Activated T-helper 2 cell treated with anti-CD3 and anti-CD28 coated beads, Interferon-gamma antibody, Interleukin-2, Interleukin-4, amounts not matched to agents 10 μg/mL and 5 μg/mL and 100 μg/mL, durations not matched to agents 14 hours and 24 hours and 36 hours (primary cell): ENCODE measurements at places on chromosomes 7 and 10. TPM values are rescaled to one million over a fixed set of nuclear protein-coding genes. Genes with fewer than 3 reads are reported as not detected.

- H3K4me1 ChIP-seq: peaks cover 28% of the 10 kb centered on the region
- DNase-seq: no peak
- no peak overlapping the region for H3K4me3 ChIP-seq
- peaks cover 35% of the 10 kb centered on the region for H3K36me3 ChIP-seq
- H3K27ac ChIP-seq: no peak overlapping the region
These were observed 47.0 kb downstream of the AMZ1 start for GRCh38 chr7:2734751-2735571.

DNA sequence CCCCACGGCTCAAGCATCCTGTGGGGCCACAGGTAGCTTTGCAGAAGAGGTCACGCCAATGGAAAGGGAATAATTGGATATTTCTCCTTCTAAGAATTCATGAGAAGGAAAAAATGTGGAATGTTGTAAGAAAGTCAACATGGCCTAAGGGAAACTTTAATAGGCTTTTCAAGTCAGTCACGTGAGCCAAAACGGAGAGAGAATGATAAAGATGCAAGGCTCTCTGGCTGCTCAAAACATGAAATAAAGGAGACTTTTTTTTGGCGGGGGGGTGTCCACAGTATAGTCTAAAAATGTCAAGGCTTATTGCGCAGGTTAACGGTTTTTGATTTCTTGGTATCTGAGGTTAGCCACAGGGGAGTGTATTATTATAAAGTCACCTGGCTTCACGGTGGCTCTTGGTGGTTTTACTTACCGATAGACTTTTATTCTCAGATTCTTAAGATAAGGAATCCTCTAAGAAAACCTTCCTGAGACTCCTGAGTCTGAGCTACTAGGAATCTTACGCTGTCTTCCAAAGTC is 148.1 kb downstream of the ARHGAP21 start:
- no peak for DNase-seq
- peaks cover 3% of the 10 kb centered on the region for H3K27me3 ChIP-seq
- no peak overlapping the region for H3K27ac ChIP-seq
- H3K36me3 ChIP-seq: no peaks in the 10 kb centered on the region

Gene MRC1
- not detected in 2 replicates for total RNA-seq

DNA sequence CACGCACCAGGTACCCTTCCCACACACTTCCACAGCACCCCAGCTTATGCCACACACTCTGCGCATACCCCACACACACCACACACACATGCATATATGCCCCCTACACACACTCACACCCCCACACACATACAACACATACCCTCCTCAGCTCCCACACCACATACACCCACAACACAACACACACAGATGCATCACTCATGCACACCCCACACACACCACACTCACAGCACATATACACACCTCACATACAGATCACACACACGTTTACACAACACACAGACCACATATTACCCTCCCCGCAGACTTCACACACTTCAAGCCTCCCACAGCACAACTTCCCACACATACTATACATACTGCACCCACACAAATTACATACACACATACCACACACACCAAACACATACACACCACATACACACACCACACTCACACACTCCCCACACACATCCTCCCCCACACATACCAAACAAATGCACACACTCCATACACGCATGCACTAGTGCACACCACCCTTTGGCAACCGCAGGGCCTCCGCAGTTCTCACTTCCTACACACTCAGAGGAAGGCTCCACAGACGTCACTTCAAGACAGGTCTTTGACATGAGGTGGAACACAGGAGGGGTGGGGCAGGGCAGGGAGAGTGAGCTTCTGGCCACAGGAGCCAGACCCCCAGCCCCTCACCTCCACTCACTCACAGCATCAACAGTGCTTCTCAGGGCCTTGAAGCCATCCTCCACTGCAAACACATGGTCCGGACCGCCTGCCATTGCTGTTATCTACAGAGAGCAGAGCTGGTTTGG is 18.5 kb upstream of the ANTXRL start:
- peaks cover 3% of the 10 kb centered on the region for H3K36me3 ChIP-seq
- H3K4me3 ChIP-seq: no peak overlapping the region
- no peak overlapping the region for H3K27ac ChIP-seq
- H3K4me1 ChIP-seq: peaks cover 21% of the 10 kb centered on the region

DNA sequence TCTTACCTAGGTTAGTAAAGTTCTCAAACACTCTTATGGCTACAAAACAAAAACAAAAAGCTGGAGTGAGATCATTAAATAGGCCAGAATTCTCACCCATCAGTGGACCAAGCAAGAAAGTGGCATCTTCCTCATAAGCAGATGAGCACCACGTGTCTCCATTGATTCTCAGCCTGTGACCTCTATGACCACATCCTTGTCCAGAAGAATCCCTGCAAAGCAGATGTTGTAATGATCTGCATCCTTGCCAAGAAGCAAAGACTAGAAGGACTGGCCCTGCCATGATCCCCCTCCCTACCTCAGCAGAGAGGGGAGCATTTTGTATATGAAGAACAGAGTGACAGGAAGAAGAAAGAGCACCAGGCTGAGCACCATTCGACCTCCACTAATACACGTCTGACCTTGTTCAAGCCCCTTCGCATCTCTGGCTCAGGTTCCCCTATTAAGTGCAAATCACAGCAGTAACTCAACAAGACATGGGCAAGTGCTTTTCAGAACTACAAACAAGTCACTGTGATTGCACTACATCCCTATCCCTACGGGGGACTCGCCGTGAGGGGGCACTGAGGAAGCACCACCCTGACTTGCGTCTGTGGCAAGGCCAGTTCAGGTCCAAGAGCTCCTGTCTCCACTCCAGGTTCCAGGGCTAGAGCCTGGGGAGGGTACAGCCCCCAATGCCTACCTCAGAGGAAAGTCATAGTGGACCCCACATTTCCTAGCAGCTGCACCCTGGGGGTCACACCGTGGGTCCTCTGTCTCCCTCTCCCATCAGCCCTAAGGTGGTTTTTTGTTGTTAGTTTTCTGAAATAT is 22.2 kb upstream of the RASSF4 start:
- H3K4me1 ChIP-seq: peaks cover 8% of the 10 kb centered on the region
- no peak overlapping the region for H3K27ac ChIP-seq
- no peak overlapping the region for H3K4me3 ChIP-seq
- no peak for DNase-seq
- H3K36me3 ChIP-seq: no peaks in the 10 kb centered on the region
- peaks cover 8% of the 10 kb centered on the region for H3K27me3 ChIP-seq

- no peaks in the 10 kb centered on the region for H3K4me1 ChIP-seq
- no peak for DNase-seq
- H3K27ac ChIP-seq: no peak overlapping the region
- no peaks in the 10 kb centered on the region for H3K36me3 ChIP-seq
- H3K4me3 ChIP-seq: no peak overlapping the region
- H3K27me3 ChIP-seq: no peaks in the 10 kb centered on the region
These were observed 1040.1 kb upstream of the LRRN3 start for GRCh38 chr7:110050785-110051184.

GRCh38 chr7:128827971-128828711 is 2.1 kb upstream of the FLNC start:
- peaks cover 6% of the 10 kb centered on the region for H3K4me1 ChIP-seq
- no peak for DNase-seq
- peaks cover 40% of the 10 kb centered on the region for H3K27me3 ChIP-seq

GRCh38 chr7:104550362-104550761 is 222.0 kb downstream of the LHFPL3 start:
- H3K27me3 ChIP-seq: no peaks in the 10 kb centered on the region
- no peak overlapping the region for H3K27ac ChIP-seq
- no peak overlapping the region for H3K4me3 ChIP-seq
- DNase-seq: no peak

DNA sequence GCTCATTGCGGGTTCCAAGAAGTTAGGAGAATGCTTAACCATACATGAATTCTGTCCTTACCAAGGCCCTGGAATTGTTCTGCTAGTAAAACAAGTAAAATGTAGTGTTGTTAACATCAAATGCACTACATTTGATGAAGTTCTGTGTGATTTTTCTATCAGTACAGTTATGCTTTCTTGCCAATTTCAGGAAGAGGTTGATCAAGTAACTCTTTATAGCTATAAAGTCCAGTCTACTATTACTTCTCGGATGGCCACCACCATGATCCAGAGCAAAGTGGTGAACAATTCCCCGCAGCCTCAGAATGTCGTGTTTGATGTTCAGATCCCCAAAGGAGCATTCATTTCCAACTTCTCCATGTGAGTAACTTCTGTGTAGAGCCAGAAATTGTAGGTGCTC is 5.7 kb downstream of the ITIH2 start:
- H3K36me3 ChIP-seq: no peaks in the 10 kb centered on the region
- no peak overlapping the region for H3K27ac ChIP-seq
- H3K4me1 ChIP-seq: no peaks in the 10 kb centered on the region
- peaks cover 20% of the 10 kb centered on the region for H3K27me3 ChIP-seq
- H3K4me3 ChIP-seq: no peak overlapping the region
- no peak for DNase-seq

GRCh38 chr7:50209461-50210135 is 94.9 kb upstream of the IKZF1 start:
- H3K36me3 ChIP-seq: peaks cover 4% of the 10 kb centered on the region
- peak overlapping the region; percentile 92 for H3K27ac ChIP-seq
- H3K4me3 ChIP-seq: peak overlapping the region; percentile 1
- H3K4me1 ChIP-seq: peaks cover 93% of the 10 kb centered on the region
- no peak for DNase-seq
- H3K27me3 ChIP-seq: no peaks in the 10 kb centered on the region

GRCh38 chr10:8049045-8049864 is 5.2 kb upstream of the GATA3 start:
- no peak for DNase-seq
- peak overlapping the region; percentile 81 for H3K4me3 ChIP-seq
- H3K36me3 ChIP-seq: peaks cover 69% of the 10 kb centered on the region

Gene ECHDC3
- 0.23 TPM in 1 of 2 replicates, not detected in the other for total RNA-seq

Gene TACR2
- not detected in 2 replicates for total RNA-seq
